Effector CD8-positive, alpha-beta T cell (primary cell): ENCODE measurements at places on chromosomes 16 and 17.

DNA sequence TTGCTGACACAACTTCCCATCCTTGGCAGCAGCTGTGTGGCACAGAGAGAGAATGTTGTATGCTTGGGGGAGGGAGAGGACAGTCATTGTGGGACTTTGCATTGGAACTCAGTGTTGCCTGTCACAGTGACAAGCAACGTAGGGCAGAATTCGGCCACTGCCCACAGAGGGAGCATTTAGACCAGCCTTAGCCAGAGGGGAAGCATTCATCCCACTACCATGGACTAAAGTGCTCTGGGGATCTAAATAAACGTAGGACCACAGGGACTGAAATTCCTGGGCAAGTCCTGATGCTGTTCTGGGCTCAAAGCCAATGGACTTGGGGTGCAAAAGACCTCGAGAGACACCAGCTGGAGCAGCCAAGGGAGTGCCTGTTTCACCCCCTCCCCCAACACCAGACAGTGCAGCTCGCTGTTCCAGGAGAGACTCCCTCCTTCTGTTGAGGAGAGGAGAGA lies 44.9 kb downstream of the ABCA8 start:
- DNase-seq, result no peak

- no peak for DNase-seq
These were observed 3.6 kb upstream of the CCL1 start for GRCh38 chr17:34366529-34367107.

DNA sequence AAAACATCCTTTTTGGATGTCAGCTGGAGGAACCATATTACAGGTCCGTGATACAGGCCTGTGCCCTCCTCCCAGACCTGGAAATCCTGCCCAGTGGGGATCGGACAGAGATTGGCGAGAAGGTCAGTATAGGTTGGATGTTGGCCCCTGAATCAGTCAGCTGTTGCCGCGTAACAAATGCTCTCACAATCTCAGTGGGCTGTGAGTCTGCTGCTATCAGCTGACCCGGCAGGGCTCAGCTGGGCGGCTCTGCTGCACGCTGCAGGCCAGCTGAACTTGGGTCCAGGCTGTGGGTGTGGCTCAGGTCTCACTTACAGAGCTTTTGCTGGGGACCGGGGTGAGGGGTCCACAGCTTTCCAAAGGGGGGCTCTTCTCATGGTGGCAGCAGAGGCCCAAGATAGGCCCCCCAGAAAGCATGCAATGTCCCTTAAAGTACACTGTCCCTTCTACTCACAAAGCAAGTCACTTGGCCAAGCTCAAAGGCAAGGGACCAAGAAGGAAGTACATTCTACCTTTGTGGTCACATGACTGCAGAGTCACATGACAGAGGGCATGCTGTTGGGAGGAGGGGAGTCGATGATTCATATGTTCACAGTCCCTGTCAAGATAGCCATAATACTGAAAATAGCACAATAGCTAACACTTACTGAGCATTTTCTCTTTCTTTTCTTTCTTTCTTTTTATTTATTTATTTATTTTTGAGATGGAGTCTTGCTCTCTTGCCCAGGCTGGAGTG lies 134.2 kb downstream of the ABCC1 start:
- no peak for DNase-seq

DNA sequence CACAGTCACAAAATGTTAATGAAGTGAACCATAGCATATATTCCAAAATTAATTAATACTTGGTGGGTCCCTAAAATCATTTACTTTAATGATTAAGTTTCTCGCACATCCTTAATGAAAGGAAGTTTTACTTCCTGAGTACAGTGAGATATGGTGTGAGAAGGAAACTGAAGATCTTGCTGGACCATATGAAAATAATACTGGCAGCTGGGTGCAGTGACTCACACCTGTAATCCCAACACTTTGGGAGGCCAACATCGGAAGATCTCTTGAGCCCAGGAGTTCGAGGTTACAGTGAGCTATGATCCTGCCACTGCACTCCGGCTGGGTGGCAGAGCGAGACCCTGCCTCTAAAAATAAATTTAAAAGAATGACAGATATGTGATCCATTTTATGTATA lies 62.5 kb downstream of the ABCA8 start:
- DNase-seq, result no peak

- no peak for DNase-seq
These were observed 110.1 kb downstream of the XYLT1 start for GRCh38 chr16:17360693-17361122.

- no peak for DNase-seq
These were observed 6.4 kb upstream of the FOXJ1 start for GRCh38 chr17:76147211-76148014.

DNA sequence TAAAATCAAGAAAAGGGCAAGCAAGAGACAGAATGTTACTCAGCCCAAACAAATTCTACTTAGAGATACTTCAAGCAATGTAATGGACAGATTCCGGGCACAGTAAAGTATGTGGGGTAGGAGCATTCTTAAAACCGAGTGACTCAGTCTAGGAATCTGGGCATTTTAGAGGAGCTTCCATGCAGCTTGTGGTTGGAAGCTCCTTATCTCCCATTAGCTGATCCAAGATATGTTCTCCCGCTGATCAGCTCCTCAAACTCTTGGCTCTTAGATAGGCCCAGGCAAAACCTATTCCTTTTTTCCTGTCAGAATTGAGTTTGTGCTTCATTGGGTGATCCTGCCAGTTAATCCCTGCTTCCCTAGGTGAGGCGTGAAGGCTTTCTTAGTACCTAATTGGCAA lies 303.3 kb downstream of the CEP112 start:
- no peak for DNase-seq

- no peak for DNase-seq
These were observed 176.3 kb downstream of the RPTOR start for GRCh38 chr17:80720610-80721577.

DNA sequence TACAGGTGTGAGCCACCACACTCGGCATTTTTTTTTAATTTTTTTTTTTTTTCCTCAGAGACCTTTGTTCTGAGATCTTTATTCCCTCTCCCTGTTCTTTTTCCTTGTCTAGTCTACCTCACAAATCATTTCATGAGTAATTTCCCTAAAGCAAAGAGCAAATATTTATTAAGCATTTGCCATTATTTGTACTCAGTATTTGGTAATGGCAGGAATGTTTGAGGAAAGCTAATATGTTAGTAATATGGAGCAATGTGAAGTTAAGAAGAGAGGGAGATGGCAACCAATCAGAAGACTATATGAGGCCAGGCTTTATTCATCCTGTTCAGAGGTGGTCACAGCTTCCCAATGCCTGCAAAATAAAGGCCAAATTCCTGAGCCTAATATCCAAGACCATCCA lies 13.3 kb downstream of the CENPV start:
- DNase-seq, result no peak

GRCh38 chr17:48598736-48599135 lies 5.2 kb upstream of the HOXB5 start:
- DNase-seq, result no peak

GRCh38 chr16:87278191-87279093 lies 38.8 kb downstream of the C16orf95 start:
- DNase-seq, result no peak

DNA sequence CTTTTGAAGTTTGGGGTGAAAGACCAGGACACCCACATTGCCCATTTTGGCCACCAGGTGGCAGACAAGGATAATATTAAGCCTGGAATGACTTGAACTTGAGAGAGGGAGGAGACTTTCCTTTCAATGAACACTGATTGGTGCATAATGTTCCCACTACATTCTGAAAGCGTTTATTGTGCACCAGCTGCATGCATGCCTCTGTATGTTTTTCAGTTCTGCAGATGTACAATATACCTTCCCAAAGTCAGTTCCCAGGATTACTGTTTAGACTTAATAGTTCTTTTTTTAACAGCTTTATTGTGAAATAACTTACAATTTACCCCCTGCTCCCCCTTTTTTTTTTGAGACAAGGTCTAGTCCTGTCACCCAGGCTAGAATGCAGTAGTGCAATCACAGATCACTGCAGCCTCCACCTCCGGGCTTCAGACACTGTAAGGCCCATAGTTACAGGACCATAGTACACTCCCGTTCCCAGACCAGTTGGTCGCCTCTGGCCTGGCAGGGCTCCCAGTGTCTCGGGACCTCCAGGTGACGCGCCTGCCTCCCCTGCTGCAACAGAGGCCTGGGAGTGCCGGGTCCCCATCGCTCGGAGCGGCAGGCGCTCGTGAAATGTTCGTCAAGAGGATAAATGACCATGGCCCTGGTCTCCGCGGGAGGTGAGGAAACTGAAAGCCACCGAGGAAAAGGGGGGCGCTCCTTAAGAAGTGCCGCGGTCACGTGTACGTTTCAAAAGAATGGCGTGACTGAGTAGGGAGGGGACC lies 12.2 kb downstream of the CES2 start:
- DNase-seq, result peak; percentile 84

DNA sequence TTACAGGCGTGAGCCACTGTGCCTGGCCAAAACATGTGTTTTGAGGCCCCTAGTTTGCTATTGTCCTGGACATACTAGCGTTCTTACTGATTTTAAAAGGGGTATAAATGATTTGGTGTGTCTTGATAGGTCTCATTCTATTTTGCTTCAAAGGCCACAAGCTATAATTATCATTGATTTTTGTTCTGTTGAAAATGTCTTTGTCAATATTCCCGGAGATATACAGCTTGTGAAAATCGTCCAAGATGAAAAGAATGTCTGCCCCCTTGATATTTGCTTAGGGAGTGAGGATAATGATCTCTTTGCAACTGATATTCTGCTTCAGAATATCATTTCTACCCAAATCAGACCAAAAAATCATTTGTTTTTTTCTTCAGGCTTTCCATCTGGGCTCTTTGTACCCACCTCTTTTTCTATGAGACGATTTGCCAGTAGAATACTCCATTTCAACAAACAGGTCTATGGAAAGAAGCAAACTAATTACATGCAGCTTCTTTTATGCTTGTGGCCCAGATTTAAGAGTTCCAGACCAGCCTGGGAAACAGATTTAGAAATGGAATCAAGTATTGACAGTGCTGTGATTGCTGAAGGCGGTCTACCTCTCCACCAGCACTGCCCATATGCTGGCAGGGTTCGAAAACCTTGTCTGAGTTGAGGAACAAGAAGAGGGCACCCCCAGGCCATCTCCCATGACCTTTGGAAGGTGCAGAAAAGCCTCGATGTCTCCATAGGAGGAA lies 14.1 kb upstream of the ST6GALNAC1 start:
- DNase-seq, result no peak

GRCh38 chr17:81347437-81347836 lies 47.8 kb upstream of the BAHCC1 start:
- no peak for DNase-seq

DNA sequence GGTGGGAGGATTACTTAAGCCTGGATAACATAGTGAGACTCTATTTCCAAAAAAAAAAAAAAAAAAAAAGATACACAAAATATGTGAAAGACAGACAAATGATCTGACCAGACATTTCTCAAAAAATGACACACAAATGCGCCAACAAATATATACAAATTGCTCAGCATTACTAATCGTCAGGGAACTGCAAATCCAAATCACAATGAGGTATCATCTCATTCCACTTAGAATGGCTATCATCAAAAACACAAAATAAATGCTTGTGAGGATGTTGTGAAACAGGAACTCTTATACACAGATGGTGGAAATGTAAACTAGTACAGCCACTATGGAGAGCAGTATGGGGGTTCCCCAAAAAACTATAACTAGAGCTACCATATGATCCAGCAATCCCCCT lies 62.4 kb downstream of the STX8 start:
- DNase-seq, result no peak

DNA sequence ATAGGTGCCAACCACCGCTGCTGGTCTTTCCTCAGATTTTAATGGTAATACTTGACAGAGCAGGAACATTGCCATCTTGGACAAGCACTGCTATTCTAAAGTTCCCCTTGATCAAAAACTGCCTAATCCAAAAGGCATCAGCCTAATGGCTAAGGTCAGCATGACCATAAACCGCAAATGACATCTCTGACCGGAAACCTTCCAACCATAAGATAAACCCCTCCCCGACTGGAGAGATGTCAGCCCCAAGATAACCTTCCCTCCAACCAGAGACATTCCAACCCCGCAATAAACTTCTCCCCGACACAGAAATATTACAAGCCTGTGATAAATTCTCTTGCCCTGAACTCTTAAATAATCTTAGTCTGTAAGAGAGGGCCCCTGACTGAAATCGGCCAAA lies 7.4 kb upstream of the DHX40 start:
- DNase-seq, result no peak

DNA sequence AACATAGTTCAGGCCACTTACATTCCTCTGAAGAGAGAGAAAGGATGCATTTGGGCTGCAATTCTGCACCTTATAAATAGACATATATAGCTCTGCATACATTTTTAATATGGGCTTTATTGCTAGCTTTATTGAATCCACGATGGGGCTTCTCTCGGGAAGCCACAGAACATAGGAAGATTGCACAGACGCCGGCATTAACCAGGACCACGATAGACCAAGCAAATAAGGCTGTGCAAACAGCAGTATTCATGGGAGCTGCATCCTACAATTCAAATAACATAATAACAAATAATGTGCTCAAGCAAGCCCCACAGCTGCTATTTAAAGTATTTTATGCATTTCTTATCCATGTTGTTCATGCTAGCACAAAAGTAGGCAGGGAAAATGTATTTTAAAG lies 432.3 kb downstream of the TMEM114 start:
- DNase-seq, result no peak

GRCh38 chr17:71989117-71989516 lies 131.7 kb upstream of the SOX9 start:
- DNase-seq, result no peak

DNA sequence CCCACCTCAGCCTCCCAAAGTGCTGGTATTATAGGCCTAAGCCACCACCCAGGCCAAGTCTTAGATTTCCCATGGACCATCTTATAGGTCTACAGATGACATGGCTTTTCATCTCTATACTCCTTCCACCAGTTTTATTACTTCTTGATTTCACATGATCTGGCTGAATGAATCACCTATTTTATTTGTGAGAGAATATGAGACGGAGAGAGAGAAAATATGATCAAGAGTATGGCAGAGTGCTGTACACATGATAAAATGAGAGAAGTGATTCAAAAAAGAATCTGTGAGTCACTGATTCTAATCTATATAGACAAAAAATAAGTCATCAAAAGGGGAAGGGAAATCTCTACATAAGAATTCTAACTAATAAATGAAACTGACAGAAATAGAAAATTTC lies 13.7 kb downstream of the ACSM1 start:
- no peak for DNase-seq
